ENCODE measurements at places on chromosomes 7 and 10.
A peak's percentile ranks its signal among the peaks of the same experiment; 100 is the strongest.

- DNase-seq: no peak
Measured at GRCh38 chr7:69211739-69212138, 386.5 kb upstream of the AUTS2 start.

GRCh38 chr10:33674986-33675599 lies 340.6 kb upstream of the NRP1 start:
- no peak for DNase-seq

DNA sequence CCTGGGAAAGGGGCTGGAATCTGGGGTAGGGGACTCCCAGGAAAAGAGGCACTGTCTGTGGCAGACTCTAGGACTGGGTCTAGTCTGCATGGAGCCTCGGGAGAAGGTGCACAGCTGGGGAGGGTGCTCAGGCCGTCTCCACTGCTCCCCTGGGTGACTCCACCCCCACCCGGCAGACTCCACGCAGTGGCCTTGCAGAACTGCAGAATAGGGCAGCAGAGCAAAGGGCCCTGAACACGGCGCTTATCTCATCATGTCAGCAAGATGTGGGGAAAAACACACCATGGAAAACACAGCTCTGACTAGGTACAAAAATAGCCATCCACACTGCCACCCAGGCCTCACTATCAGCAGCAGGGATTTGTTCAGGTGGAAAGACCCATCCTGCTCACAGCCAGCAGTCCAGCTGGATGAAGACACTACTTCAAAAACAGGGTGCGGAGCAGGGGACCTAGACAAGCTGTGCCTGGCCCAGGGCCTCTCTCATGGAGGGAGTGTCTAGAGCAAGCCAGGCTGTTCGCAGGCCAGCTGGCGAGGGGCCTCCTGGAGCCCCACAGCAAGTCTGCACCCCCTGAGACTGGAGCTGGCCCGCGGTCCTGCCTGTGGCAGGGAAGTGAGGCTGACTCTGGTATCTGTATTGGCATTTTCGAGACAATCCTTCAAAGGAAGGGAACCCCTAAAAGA lies 11.7 kb downstream of the MAT1A start:
- no peak for DNase-seq

- DNase-seq: no peak
Measured at GRCh38 chr7:66333443-66333842, 128.3 kb downstream of the TPST1 start.

DNA sequence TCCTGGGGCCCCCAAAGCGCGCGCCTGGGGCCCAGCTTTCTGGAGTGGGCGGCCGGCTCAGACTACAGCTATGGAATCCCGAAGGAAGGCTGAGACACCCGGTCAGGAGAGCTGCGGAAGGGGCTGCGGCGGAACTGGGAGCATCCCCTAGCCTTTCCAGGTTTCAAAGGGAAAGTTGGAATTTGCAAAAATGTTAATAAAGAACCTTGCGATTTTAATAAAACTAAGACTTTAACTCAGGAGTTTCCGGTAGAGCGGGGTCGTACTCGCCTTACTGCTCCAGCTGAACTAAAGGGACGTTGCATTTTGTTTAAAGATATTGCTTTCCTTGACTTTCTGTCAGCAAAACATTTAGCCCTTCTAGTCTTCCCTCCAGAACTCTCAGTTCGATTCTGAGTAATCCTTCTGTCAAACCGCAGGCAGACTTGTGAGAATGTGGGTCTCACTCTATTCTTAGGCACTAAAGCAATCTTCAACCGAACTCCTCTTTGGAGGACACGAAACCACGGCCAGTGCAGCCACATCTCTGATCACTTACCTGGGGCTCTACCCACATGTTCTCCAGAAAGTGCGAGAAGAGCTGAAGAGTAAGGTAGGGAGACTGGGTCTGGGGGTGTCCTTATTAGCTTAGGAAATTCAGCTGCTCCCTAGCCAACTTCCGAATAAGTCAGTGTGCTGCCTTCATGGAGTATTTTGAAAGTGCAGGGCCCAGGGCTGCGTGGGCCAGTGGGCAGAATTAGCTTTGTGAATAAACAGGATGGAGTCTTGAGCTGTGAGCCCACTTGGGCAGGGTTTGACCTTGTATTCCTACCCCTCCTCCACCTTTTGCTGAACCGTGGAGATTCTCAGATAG lies 1.9 kb downstream of the CYP26A1 start:
- DNase-seq: peak; percentile 35

DNA sequence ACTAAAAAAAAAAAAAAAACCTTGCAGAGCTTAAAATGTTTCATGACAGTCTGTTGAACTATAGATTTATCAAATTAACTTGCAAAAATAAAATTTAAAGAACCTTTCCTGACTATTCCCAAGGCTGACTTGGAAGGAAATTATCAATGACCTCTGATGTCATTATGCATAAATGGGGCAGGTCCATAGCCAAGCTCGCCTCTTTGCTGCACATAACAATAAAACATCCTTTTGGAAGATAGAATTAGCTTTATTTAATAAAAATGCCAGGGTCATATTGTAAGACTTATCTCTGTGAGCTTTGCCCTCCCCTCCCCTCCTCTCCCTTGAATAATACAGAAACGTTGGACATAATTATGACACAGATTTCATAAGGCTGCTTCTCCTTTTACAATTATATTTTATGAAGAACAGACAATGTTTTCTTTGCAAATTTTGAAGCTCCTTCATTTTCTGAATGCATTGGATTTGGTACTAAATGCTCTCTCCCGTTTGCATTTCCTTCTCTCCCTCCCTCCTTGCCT lies 444.8 kb downstream of the AUTS2 start:
- DNase-seq: no peak

DNA sequence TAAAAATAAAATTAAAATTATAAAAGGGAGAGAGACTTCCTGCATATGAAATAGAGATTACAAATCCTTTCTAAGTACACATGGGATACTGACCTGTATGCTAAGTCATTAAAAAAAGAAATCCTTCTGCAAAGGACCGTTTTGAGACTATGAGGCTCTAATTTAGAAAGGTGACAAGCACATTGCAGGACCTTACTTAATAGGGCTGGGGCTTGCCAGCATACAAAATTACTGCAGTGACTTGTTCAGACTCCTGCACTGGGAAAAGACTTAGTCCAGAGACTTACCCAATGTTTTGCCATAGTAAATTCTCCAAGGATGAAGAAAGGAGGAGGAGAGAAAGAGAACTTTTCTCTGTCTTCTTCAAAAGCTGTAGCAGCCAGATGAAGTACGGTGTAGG lies 193.6 kb downstream of the KCNMA1 start:
- DNase-seq: no peak

DNA sequence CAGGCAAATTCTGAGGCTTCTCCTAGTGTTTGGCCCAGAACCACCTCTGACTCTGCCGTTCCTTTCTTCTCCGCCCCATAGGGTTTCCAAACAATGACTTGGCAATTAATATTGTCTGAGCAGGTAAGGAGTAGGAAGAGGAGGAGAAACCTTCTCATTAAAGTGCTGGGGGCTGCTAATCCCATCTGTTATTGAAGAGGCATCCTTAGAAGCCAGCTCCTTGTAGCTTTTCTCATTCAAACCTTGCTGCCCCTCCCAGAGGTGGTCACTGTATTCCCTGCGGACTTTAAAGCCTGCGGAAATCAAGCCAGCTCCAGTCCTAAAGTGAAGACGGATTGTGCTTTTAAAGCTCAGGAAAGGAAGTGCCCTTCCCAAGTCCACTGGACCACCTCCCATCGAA lies 1.4 kb upstream of the NKX1-2 start:
- DNase-seq: no peak

DNA sequence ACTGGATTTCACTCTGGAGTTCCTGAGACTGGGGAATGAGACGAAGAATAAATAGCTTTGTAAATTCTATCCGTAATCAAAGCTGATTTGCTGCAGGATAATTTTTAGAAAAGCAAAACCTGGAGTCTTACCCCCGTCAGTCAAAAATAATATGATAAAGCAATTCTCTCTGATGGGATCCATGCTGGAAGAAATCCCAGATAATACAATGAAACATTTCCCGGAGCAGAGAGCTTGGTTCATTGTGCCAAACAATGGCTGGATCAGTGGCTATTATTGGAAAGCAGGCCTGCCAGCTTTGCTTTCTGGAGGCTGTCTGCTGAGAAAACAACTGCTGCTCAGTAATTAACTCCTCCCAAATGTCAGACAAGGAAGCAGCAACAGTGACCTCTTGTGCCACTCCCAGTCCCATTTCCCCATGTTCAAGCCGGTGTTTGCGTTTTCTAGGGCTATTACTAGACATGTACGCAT lies 609.4 kb upstream of the PCDH15 start:
- DNase-seq: no peak

GRCh38 chr10:132512693-132513345 lies 24.8 kb upstream of the INPP5A start:
- no peak for DNase-seq

GRCh38 chr10:21519941-21520436 lies 5.5 kb downstream of the SKIDA1 start:
- DNase-seq: no peak

DNA sequence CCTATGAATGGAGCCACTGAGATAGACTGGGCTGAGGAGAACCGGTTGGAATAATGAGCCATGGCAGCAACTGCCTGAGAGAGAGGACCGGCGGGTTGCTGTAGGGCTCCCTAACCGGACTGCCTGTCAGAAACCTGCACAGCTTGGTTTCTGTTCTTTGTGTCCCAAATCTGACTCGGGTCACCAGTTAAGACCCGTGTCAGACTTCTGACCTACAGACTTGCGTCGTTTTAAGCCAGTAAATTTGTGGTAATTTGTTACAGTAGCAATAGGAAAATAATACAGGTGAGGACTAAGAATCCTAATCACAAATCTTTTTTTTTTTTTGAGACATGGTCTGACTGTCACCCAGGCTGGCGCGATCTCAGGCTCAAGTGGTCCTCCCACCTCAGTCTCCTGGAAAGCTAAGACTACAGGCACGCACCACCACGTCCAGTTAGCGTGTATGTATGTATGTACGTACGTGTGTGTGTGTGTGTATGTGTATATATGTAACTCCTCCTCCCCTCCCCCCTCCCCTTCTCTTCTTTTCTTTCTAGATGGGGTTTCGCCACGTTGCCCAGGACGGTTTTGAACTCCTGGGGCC lies 672 bp upstream of the DDX56 start:
- DNase-seq: no peak

DNA sequence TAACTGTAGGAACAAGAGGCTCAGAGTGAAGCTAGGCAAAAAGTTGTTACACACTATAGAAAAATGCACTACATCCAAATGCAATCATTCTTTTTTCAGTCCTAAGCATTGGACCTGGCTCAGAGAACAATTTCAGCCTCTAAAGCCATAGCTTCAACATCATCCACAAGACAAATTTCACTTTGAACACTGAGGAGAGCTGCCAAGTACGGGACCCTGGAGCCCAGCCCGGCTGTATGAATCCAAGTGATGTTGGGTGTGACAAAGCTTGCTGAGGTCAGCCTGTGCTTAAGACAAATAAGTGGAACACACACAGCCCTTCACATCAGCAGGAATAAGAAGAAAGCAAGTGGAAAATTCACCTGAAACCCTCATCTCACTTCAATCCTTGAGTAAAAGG lies 233.1 kb upstream of the PFKP start:
- DNase-seq: no peak

DNA sequence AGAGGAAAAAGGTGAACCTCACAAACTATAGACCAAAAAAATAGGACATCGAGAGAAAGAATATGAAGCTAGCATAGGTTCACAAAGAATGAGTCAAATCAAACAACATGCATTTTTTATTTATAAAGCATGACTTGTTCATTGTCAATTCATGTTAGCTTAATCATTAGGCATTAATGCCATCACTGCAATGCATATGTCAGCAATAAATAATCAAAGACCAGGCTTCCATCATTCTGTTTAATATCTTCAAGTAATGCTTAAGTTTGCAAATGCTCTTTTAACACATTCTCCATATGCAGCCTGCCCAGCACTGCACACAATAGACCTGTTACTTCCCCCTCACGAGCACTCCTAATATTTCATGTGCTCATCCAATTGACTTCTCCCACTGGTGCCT lies 8.9 kb upstream of the MAGI2 start:
- no peak for DNase-seq

GRCh38 chr7:83796760-83797159 lies 147.8 kb upstream of the SEMA3E start:
- no peak for DNase-seq

- DNase-seq: no peak
Measured at GRCh38 chr7:130288829-130289228, 4.1 kb upstream of the CPA4 start.

DNA sequence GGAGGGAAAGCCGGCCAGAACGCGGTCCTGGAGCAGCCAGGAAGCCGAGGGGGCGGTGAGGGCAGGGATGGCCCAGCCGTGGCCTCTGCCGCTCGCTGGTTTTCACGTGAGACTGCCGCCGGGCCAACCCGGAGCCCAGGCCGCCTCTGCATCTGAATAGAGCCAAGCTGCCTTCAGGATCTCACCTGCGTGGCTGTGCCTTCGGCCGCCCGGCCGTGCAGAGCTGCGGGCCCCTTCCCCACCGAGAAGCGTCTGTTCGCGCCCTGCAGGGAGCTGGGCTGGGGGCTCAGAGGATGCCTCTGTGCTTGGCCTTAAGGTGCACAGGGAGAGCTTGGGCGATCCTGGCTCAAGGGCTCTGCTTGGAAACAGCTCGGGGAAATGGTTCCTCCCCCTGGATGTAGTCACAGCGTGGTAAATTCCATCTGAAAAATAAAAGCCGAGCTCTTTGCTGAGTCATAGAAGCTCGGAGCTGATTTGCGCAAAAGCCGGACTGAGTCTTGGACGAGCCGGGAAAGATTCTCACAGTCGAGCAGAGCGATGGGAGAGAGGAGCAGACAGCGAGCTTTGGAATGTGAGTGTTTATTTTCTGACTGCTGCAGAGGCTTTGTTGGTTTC lies at the start of gene JAKMIP3:
JAKMIP3 (plus strand) TSS at position 456 of the 615 bp plus-strand sequence. CDS start 38,863 bp downstream, outside the sequence.
- no peak for DNase-seq

DNA sequence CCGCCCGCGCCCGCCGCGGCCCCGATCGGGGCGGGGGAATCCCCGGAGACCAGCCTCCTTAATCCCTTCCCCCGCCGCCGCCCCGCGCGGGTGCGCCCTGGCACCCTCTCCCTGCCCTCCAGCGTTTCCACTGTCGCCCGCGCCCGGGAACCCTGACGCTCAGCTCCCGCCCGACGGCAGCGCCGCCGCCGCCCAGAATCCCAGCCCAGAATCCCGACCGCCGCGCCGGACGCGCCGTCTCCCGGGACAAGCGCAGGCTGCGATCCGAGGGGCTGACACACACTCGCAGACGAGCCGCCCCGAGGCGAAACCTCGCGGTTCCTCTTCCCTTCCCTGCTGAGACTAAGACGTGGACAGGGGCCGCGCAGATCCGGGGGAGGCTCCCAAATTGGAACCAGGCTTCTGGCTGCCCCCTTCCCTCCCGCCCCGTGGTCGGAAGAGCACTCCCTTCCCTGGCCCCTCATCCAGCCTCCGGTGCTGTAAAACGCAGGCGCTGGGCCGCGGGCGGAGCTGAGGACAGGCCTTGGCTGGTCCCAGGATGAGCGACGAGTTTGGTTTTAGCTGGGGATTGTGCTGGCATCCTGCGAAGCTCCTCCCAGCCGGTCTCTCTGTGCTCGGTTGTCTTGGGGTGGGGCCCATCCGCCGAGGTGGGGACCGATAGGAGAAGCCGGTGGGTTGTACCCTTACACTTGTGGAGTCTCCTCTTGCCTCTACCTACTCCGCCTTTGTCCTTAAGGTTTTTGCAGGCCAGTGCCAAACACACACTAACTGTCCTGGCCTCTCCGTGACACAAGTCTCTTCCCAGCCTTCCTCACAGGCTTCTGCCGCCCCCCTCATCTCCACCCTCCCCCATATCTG lies 1.1 kb downstream of the MARVELD1 start:
- no peak for DNase-seq

- DNase-seq: peak; percentile 98
Measured at GRCh38 chr10:43408710-43409384, at the start of gene HNRNPF. HNRNPF (minus strand) TSS chr10:43409186; CDS start chr10:43387884, 21,302 bp downstream.
